ENCODE measurements at places on chromosomes 3 and 15.

GRCh38 chr3:187750006-187750512 lies 4.8 kb upstream of the BCL6 start:
- H3K27me3 ChIP-seq, result peaks cover 4% of the 10 kb centered on the region
- H3K4me3 ChIP-seq, result no peak overlapping the region
- no peak for DNase-seq
- no peaks in the 10 kb centered on the region for H3K36me3 ChIP-seq
- peaks cover 11% of the 10 kb centered on the region for H3K4me1 ChIP-seq

GRCh38 chr3:60189304-60189703 lies 1061.9 kb downstream of the FHIT start:
- H3K27me3 ChIP-seq, result no peaks in the 10 kb centered on the region
- H3K27ac ChIP-seq, result no peak overlapping the region
- H3K4me1 ChIP-seq, result 0 out of 2 replicates have a peak, but pooled peaks cover 3% of the 10 kb centered on the region
- no peak for DNase-seq
- H3K4me3 ChIP-seq, result no peak overlapping the region

- no peak for DNase-seq
- H3K27me3 ChIP-seq, result peaks cover 3% of the 10 kb centered on the region
- no peak overlapping the region for H3K4me3 ChIP-seq
- no peak overlapping the region for H3K27ac ChIP-seq
- no peaks in the 10 kb centered on the region for H3K36me3 ChIP-seq
These were observed 1.5 kb downstream of the CYP1A1 start for GRCh38 chr15:74723754-74724334.

DNA sequence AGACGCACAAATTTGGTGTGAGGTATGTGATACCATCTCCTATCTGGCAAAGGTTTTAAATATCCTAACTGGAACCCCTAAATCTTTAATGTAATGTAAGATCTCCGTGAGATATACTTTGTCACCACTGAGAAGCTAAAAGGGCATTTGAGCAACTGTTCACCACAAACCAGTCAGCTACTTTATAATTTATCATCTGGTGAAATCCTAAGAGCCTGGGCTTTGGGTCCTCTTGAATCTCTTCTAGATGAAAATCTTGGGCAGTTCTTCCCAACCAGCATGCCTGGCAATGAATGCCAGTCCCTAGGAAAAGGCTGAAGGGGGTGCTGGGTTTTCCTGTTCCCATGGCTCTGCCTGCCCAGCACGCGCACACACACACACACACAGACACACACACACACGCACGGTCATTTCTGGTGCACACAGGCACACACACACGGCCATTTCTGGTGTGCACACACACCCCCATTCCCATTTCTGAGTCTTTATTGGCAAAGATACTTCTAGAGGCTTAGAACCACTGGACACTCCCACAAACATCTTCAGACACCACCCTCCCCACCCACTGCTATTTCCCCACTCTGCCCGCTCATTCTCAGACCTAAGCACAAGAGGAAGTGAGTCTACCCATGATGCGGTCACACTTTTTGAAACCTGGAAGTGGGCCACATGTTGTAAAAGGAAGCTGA lies 72.6 kb downstream of the MYO1E start:
- H3K27ac ChIP-seq, result peak overlapping the region; percentile 96
- peaks cover 9% of the 10 kb centered on the region for H3K36me3 ChIP-seq
- peaks cover 82% of the 10 kb centered on the region for H3K4me1 ChIP-seq
- DNase-seq, result peak; percentile 97
- no peaks in the 10 kb centered on the region for H3K27me3 ChIP-seq

DNA sequence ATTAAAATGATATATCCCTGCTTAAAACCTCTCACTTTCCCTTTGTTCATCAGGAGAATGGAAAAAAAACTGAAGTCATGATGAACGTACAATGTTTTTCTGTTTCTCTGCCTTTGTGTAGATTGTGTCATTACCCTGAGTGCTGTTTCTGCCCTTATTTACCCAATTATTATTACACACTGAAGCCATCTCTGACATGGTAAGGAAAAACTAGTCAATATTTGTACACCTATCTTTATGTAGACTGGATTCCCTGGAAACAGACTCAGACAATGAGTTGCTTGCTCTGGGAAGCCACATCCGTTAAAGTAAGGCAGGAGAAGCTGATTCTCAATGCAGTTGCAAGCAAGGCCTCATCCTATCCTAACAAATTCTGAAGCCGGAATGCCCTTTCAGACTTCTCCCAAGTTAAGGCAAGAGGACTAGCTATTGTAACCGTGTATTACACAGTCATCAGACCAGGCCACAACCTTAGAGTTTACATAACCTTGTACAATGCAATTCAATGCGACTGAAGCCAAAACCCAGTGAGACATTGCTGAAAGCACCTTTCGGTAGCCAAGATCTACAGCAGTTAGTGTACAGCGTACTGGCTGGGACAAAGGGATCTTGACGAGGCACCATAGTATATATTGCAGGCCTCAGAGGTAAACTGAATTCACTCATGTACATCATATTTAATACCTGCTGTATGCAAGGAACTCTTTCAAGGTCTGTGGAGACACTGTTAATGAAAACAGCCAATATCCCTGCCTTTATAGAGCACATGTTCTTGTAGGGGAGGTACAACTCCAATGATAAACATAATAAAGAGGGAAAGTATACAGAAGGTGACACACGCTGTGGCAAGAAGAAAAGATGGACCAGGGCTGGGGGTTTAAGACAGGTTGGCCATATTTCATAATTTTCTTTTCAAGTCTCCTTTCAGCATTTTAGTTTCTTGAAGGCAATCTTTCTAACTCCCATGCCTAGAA lies 1040.8 kb upstream of the SEMA6D start:
- no peaks in the 10 kb centered on the region for H3K27me3 ChIP-seq
- no peaks in the 10 kb centered on the region for H3K4me1 ChIP-seq
- H3K36me3 ChIP-seq, result no peaks in the 10 kb centered on the region
- no peak for DNase-seq
- H3K27ac ChIP-seq, result no peak overlapping the region
- H3K4me3 ChIP-seq, result no peak overlapping the region

DNA sequence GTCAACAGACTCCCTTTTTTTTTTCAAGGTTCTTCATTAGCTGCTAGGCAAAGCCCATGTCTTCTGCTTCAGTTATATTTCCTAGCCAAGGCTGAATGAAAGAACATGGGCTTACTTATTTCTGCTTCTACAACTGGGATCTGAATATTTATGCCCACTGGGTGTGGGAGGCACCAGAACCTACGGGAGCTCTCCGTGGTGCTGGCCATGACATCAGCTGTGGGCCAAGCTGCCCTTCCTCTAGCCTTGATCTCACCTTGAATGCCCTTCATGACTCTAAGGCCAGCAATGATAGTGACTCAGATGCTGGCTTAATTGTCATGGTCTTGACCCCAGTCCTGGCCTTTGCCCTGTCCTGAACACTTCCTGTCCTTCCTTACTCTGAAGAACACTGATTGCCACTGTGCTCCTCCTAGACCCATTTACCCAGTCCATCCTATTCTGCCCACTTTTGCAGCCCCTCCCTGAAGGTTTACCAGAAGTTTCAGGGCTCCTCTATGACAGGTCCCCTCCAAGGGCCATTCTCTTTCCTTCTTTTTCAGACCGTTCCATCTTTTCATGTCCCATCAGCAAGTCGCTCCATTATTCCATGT lies 32.8 kb upstream of the PRR20G start:
- no peaks in the 10 kb centered on the region for H3K4me1 ChIP-seq
- H3K36me3 ChIP-seq, result no peaks in the 10 kb centered on the region
- no peak for DNase-seq
- no peaks in the 10 kb centered on the region for H3K27me3 ChIP-seq

DNA sequence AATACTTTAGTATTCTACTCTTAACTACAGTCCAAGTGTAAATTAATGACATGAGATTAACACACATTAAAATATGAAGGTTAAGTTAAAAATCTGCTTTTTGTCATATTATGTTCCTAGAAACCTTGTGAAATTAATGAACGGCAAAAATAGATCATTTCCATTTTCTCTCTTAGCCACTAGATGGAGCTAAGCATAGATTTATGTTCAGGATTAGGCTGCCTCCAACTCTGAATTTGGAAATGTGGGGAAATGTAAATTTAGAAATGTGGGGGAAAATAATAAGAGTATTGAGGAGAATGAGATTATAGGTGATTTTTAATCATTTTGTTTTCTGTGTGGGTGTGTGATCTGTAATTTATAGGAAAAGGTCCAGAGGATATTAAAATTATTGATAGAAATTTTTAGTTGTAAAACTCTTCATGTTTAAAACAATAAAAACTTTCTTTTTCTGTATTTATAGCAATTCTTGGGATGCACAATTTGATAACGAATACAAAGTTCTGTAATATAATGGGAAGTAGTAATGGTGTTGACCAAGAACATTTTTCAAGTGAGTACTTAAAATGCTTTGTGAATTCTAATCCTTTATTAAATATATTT lies 59.2 kb downstream of the TMOD3 start:
- H3K27me3 ChIP-seq, result no peaks in the 10 kb centered on the region
- DNase-seq, result no peak
- peaks cover 1% of the 10 kb centered on the region for H3K36me3 ChIP-seq
- no peak overlapping the region for H3K4me3 ChIP-seq

- no peak for DNase-seq
- peaks cover 9% of the 10 kb centered on the region for H3K4me1 ChIP-seq
- no peak overlapping the region for H3K4me3 ChIP-seq
- no peaks in the 10 kb centered on the region for H3K27me3 ChIP-seq
- no peaks in the 10 kb centered on the region for H3K36me3 ChIP-seq
- no peak overlapping the region for H3K27ac ChIP-seq
These were observed 3.8 kb upstream of the KIF23 start for GRCh38 chr15:69410248-69410874.

- H3K4me3 ChIP-seq, result no peak overlapping the region
- no peaks in the 10 kb centered on the region for H3K4me1 ChIP-seq
- no peak overlapping the region for H3K27ac ChIP-seq
- no peaks in the 10 kb centered on the region for H3K36me3 ChIP-seq
- no peak for DNase-seq
- H3K27me3 ChIP-seq, result no peaks in the 10 kb centered on the region
These were observed 1103.1 kb downstream of the ROBO2 start for GRCh38 chr3:78143000-78143399.

- DNase-seq, result no peak
- H3K36me3 ChIP-seq, result peaks cover 11% of the 10 kb centered on the region
- H3K27ac ChIP-seq, result peak overlapping the region; percentile 42
- H3K4me1 ChIP-seq, result peaks cover 21% of the 10 kb centered on the region
- H3K4me3 ChIP-seq, result no peak overlapping the region
- no peaks in the 10 kb centered on the region for H3K27me3 ChIP-seq
These were observed 154.8 kb downstream of the PLCL2 start for GRCh38 chr3:17039594-17039993.

DNA sequence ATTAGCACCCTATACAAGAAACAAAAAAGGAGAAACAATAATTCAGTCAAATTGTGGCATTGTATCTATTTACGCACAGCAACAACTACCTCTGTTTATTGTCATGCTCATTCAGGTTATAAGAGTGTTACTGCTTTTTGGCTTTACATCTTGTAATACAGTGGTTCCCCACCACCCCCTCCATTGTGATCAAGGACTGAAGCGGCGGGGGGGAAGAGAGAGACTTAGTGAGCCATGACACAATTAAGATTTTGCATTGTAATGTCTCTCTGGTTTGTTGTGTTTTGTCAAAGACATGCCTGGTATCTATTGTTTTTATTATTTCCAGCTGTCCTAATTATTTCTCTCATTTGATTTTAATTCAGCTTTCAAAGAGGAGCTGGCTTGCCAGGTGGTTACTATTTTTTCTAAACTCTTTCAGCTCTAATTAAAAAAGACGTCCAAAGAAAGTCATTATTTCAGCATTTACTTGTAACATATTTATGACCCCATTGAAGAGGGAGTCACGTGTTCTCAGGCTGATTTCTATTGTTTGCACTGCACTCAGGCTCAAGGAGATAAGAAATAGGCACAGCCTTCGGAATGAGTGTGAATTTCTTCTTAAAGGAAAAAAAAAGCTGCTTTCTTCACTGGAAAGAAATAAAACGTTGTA lies 234.4 kb upstream of the TBL1XR1 start:
- DNase-seq, result no peak
- H3K27me3 ChIP-seq, result no peaks in the 10 kb centered on the region
- no peaks in the 10 kb centered on the region for H3K36me3 ChIP-seq
- peaks cover 7% of the 10 kb centered on the region for H3K4me1 ChIP-seq

DNA sequence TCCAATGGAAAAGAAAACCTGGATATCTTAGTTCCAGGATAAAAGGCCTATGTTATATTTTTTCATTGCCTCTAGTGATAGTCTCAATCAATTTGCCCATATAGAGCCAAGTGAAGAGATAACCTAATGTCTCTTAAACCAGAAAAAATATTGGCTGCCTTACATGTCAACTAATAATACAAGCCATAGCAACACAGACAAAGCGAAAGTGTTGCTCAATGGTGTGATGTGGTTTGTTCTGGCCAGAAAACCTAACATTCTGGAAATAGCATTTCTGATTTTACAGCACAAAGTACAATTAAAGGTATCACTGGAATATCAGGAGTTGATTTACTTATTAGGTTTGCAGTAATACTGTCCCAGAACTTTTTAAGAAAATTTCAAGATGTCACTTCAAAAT lies 101.5 kb downstream of the ATP8B4 start:
- H3K27ac ChIP-seq, result no peak overlapping the region

GRCh38 chr3:129324855-129325254 lies 46.2 kb downstream of the HMCES start:
- no peak for DNase-seq
- H3K27ac ChIP-seq, result no peak overlapping the region
- H3K4me1 ChIP-seq, result peaks cover 4% of the 10 kb centered on the region
- H3K27me3 ChIP-seq, result no peaks in the 10 kb centered on the region

GRCh38 chr15:55230953-55231352 lies 34.2 kb upstream of the RSL24D1 start:
- no peaks in the 10 kb centered on the region for H3K36me3 ChIP-seq
- no peak overlapping the region for H3K4me3 ChIP-seq
- no peaks in the 10 kb centered on the region for H3K4me1 ChIP-seq
- H3K27me3 ChIP-seq, result no peaks in the 10 kb centered on the region
- H3K27ac ChIP-seq, result no peak overlapping the region

DNA sequence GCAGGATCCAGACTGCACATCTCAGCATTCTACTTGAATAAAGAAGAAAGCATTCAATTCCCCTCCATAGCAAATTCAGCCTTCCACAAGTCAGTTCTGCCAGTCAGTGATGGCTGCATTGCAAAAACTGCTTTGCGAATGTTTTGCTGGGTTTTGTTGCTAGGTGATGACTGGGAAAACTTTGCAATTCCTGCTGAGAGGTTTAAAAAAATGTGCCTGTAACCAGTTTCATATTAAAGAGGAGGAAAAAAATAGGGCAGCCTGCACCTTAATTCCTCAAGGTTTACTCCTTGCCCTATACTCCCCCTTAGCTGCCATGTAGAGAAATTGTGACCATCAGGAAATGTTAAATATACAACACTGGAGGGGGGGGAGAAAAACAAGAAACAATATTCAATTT lies 225.6 kb upstream of the ATP11B start:
- H3K27ac ChIP-seq, result no peak overlapping the region
- no peaks in the 10 kb centered on the region for H3K36me3 ChIP-seq
- H3K4me1 ChIP-seq, result no peaks in the 10 kb centered on the region
- no peak overlapping the region for H3K4me3 ChIP-seq
- DNase-seq, result no peak
- H3K27me3 ChIP-seq, result 0 out of 2 replicates have a peak, but pooled peaks cover 2% of the 10 kb centered on the region

GRCh38 chr3:142315083-142315482 lies 89.7 kb upstream of the GK5 start:
- no peak for DNase-seq
- no peak overlapping the region for H3K27ac ChIP-seq
- H3K36me3 ChIP-seq, result peaks cover 5% of the 10 kb centered on the region
- H3K4me3 ChIP-seq, result no peak overlapping the region

- no peak overlapping the region for H3K4me3 ChIP-seq
- peak; percentile 5 for DNase-seq
- H3K4me1 ChIP-seq, result no peaks in the 10 kb centered on the region
- H3K36me3 ChIP-seq, result no peaks in the 10 kb centered on the region
- H3K27ac ChIP-seq, result no peak overlapping the region
These were observed 70.3 kb upstream of the PPP2R3A start for GRCh38 chr3:135895106-135895733.

Measured in GM12878 (cell line).